Body of pancreas (tissue), 4 donors: ENCODE measurements at places on chromosomes 12 and 14. TPM values are rescaled to one million over a fixed set of nuclear protein-coding genes. Genes with fewer than 3 reads are reported as not detected.

Gene SPIC
- not detected for total RNA-seq

Gene GSKIP
- total RNA-seq: 8.0 TPM

Gene KCNA5
- total RNA-seq: 0.33 TPM

Gene CELA1
- total RNA-seq: not detected

Gene LRRC10
- not detected for total RNA-seq

Gene OR4L1
- not detected for total RNA-seq

Gene DHRS4
- total RNA-seq: 45.5 TPM

Gene KERA
- not detected for total RNA-seq

Gene ITGA7
- 11.4 TPM for total RNA-seq

Gene GNB3
- 0.52 TPM for total RNA-seq

Gene GPD1
- total RNA-seq: 7.0 TPM

Gene RERGL
- total RNA-seq: not detected

Gene SLC25A47
- not detected for total RNA-seq

Gene ADAM21
- 0.52 TPM for total RNA-seq

Gene CMA1
- not detected for total RNA-seq

Gene CLEC4E
- total RNA-seq: 2.6 TPM
